GM19239 (cell line): ENCODE measurements at places on chromosomes 6 and 20.

GRCh38 chr20:58695895-58696375 is 3.3 kb downstream of the NPEPL1 start:
- DNase-seq, result no peak

GRCh38 chr6:161869491-161869890 is 595.6 kb upstream of the AGPAT4 start:
- DNase-seq, result no peak

- no peak for DNase-seq
Measured at GRCh38 chr6:148251891-148252290, 90.7 kb upstream of the SASH1 start.

- peak; percentile 38 for DNase-seq
Measured at GRCh38 chr6:47440719-47441118, 36.9 kb upstream of the CD2AP start.

DNA sequence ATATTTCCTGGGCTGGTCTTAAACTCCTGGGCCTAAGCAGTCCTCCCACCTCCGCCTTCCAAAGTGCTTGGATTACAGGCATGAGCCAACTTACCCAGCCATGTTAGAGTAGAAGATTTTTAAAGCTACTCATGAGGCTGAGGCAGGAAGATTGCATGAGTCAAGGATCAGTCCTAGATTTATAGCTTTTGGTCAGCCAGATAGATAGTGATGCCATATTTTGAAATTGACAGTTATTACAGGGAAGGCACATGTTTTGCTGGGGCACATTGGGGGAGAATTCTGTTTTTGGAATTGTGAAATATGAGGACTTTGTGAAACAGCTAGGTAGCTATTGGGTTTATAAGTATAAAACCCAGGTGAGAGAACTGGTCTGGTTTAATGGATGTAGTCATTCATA is 40.9 kb downstream of the DOP1A start:
- DNase-seq, result no peak

DNA sequence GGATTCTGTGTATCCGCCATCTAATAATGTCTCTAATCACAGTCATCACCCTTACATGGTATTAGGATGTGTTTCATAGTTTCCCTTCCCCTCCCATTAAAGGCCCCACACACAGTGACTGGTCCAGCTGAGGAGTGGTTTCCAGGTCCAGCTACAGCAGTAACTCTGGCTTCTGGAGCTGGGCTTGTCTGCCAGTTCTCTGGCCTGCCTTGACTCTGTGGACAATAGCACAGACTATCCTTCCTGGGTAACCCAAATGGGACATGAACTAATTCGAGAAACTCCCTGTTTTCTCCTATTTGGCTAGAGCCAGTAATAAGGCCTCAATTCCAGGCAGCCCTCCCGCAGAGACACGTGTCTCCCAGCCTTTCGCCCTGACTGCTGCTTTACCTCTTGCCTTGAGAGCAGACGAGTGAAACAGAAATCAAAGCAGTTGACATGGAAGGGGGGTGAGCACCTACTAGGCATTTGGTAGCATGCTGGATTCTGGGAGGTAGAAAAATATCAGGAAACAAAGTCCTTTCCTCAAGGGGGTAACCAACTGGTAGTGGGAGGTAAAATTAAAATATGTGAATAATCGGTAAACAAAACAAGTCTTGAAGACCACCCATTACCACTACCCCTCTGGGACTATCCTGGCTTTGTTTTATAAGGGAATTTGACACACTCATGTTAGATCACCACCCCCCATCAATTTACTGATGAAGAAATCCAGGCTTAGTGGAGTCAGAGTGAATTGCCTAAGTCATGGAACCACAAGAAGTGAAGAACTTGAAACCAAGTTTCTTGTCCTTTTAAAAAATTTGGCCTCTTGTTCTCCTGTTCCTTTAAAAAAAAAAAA is 1.2 kb downstream of the TRAF3IP2 start:
- DNase-seq, result no peak

- no peak for DNase-seq
Measured at GRCh38 chr6:111536910-111537527, 54.0 kb upstream of the REV3L start.

GRCh38 chr6:127917766-127918165 is 16.9 kb upstream of the THEMIS start:
- no peak for DNase-seq

DNA sequence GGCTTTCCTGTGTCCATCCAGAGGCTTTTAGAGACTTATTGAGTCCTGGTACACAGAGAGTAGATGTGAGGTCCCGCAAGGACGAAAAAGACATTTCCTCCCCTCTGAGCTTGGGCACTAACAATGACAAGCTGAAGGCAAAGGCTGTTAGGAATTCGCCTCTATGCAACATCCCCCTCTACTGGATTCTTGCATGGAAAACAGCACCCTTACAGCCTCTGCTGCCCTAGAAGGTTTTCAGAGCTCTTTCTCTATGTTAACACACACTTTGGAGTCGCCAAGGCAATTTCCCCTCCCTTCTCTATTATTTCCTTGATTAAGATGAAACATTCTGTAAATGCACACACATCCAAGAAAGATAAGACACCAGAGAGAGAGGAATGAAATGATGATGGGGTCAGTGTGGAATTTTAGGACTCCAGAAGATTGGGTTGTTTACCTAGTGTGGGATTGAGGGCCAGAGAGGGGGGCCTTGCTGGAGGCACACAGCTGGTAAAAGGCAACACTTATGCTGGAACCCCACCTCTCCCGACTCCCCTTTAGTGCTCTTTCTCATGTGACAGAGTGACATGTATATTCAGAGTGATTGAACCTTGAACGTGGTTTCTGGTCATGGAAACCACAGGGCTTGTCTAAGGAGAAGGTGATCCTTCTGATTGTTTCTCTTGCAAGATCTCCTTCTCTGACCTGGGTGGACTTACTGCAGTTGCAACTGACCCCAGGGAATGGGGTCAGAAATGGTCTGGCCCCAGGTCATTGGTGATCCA is 300.7 kb downstream of the CLIC5 start:
- DNase-seq, result peak; percentile 32

- DNase-seq, result no peak
Measured at GRCh38 chr6:113995634-113996033, 24.7 kb upstream of the HDAC2 start.

DNA sequence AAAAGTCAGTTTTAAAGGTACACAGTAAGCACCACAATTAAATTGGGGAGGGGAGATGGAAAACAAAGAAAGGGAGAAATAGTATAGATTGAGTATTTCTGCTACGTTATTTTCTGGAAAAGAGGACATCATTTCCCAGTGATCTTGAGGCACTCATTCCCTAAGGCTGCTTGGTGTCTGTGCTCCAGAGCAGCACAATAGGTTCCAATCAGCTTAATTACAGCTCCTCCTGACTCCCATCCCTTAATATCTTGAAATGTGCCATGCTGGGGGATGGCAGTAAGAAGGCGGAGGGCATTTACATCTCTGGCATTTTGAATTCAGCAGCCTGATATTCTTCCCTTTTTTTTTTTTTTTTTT is 39.5 kb upstream of the BEND3 start:
- DNase-seq, result no peak

- no peak for DNase-seq
Measured at GRCh38 chr20:50583442-50584150, 73.4 kb downstream of the PTPN1 start.

DNA sequence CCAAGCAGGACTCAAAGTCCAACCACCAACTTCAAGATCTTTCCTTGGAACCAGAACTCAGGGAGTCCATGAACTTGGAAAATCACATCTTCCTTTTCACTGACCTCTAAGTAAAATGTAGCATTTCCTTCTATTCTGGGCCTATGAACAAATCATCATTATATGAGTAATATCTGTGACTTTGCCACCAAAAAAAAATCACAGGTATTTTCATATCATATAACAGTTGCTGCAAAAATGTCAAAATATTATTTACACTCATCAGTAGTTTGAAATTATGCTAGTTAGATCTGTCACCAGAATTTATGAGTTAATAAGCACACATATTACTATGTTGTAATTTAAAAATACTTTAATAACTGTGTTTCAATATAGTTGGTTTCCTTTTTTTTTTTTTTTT is 27.3 kb upstream of the TLDC2 start:
- no peak for DNase-seq

- DNase-seq, result no peak
Measured at GRCh38 chr6:45983062-45983461, 32.6 kb downstream of the CLIC5 start.

DNA sequence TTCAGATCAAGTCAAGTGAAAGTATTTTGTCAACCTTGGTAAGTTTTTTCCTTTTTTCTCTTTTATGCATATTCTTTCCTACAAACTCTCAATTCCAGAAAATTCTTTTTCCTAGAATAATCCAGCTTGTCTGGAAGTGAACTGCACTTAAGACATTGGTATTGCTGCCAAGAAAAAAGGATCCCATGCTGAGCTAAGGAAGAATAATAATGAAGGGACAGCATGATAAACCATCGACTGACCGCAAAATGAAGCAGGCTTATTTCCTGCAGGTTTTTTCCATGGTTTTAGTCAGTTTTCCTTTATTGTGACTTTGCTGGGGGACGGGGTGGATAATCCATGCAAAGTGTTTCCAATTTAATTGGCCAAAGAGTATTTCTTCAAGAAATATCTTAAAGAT is 857.6 kb upstream of the SLC35B3 start:
- no peak for DNase-seq

- DNase-seq, result no peak
Measured at GRCh38 chr6:96197241-96197640, 181.5 kb downstream of the FUT9 start.

DNA sequence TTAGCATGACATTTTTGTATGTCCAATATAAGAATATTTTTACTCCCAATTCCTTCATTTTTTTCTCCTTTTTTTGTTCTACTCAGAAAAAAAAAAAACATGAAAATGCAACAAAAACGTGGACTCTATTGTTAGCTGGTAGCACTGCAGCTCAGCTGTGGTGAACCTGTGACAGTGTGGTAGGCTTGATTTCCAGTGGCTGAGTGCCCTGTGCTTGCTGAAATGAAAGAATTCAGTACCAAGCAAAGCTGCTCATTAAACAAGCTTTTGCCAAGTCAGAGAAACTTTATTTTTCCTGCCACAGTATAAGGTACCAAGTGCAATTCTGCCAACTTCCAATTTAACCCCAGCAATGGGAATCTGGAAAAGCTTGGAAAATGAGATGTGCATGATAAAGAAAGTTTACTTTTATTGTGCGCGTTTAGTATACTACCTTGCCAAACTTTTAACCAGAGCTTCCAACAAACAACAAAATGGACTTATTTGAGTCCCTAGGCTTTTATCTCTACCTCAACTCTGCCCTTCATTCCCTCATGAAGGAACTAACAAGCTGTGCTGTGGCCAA is 215.2 kb downstream of the SLC35F1 start:
- DNase-seq, result no peak

DNA sequence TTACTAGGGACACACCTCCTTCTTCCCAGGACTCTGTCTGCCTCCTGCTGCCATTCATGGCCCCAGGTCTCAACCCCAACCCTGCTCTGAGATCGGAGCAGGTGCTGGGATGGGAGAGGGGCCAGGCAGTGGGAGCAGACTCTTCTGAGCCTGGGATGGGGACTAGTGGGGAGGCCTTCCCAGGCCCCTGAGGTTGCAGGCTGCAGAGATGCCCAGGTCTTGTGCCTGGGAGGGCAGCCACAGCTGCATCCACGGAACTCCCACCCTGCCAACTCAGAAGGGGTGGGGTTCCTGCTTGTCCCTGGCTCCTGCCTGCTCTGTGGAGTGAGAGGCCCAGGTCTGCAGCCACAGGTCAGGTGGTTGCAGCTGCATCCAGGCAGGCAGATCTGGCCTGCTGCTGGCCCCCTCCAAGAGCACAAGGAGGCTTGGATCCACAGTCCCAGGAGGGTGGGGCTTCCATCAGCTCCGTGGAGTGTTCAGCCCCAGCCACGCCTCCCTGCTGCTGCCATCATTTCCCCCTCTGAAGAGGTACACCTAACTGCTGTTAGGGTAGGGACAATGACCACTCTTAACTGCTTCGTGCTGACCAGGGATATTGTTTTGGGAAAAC is 2.9 kb upstream of the SLC22A1 start:
- no peak for DNase-seq

DNA sequence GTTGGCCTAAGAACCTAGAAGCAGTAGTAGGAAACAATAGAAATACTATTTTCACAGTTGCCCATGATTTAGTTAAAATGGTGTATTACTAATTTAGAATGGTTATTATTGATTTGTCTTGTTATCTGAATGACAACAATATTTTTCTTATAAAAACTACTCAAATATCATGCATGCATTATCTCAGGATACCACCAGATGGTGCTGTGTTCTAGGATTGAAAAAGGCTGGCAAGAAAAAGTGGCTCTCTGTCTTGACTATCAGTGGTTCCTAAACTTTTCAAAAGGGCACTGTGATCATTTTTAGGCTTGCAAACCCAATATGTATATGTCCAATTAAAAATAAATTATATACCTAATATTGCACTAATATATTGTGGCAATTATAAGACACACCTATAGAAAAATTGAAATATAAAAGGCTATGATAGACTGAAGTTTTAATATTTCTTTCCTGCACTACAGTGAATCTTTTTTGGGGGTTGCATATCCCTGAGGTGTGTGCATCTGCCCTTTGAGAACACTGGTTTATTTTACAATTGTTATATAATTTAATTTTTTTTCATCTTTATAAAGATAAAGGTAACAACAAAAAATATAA is 131.7 kb upstream of the MLIP start:
- DNase-seq, result peak; percentile 16

GRCh38 chr6:21454262-21454661 is 139.3 kb upstream of the SOX4 start:
- no peak for DNase-seq

- DNase-seq, result no peak
Measured at GRCh38 chr6:29491574-29491973, 3.8 kb upstream of the MAS1L start.

- no peak for DNase-seq
Measured at GRCh38 chr20:44720997-44721784, 6.0 kb downstream of the CCN5 start.

DNA sequence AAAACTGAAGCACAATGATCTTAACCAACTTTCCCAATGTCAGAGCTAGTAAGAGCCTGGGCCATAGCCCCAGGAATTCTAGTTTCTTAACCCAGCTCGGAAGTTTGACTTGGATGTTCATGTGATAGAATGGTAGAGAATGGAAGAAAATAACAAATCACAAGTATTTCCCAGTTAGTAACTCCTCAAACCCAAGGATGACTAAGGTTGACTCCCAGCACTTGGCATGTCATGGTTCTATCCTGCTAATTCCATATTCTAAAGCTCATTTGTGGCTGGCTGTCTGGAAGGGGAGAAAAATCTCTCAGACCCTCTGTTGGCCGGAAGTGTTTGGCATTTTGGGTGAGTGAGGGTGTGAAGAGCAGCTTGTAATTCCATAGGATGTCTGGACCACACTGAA is 248.7 kb downstream of the RFPL4B start:
- no peak for DNase-seq

DNA sequence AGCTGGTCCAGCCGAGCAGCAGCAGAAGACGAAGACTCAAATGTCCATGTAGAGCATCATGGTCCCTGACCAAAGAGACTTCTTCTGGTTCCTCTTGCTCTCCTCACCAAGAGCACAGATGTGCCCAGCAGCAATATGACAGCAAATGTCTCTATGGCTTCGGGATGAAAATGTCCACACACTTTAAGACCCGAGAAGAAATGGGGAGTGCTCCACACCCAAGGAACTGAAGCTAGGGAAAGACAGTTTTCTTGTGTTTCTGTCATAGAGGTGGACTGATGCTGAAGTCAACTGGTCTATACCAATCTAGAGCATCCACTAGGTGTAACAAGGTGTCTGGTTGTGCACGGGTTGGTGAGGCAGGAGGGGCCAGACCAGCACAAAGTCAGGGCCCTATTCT is 4.5 kb upstream of the CPNE1 start:
- no peak for DNase-seq

- DNase-seq, result no peak
Measured at GRCh38 chr6:439641-440167, 48.2 kb downstream of the IRF4 start.

GRCh38 chr6:40936818-40937251 is 102.2 kb downstream of the UNC5CL start:
- no peak for DNase-seq

- DNase-seq, result no peak
Measured at GRCh38 chr20:58399926-58400325, 10.9 kb downstream of the VAPB start.
